ENCODE measurements at places on chromosomes 1 and 21.

GRCh38 chr1:8666389-8667167 is 150.9 kb downstream of the RERE start:
- peak; percentile 82 for DNase-seq

- DNase-seq: no peak
Observed at GRCh38 chr1:58030456-58030855, 516.1 kb downstream of the OMA1 start.

- DNase-seq: no peak
Observed at GRCh38 chr21:16866851-16867250, 646.0 kb upstream of the CXADR start.

DNA sequence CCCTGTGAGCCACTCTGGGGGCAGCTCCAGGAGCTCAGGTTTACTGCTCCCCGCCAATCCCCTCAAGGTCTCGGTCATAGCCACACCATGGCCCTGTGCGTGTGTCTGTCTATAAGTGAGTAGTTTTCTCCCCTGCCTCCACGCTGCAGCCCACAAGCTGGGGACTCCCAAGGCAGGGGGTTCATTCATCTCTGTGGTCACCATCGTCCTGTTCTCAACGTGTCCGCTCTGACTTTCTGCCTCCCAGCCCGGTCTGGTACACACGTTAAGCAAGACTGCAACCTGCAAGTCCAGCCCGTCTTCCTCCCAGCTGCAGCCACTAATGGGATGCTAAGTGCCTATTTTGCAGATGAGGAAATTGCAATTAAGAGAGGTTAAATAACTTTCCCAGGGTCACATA is 49.8 kb downstream of the IGSF21 start:
- DNase-seq: no peak

DNA sequence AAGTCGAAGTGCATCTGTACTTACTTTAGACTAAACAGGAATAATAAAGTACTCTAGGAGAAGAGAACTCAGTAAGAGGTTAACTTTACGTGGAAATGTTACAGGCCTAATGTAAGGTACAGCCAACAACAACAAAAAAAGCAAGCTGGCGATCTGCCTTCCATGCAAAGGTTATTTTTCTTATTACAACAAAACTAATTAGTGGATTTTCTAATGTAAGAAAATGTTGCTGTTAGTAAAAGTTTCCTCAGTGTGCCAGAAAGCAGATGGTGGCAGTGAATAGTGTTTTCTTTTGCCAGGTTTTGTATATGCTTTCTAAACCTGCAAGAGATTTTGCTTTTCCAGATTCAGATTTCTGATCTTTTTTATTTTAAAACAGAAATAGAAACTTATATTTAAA is 179.2 kb downstream of the NFIA start:
- DNase-seq: no peak

DNA sequence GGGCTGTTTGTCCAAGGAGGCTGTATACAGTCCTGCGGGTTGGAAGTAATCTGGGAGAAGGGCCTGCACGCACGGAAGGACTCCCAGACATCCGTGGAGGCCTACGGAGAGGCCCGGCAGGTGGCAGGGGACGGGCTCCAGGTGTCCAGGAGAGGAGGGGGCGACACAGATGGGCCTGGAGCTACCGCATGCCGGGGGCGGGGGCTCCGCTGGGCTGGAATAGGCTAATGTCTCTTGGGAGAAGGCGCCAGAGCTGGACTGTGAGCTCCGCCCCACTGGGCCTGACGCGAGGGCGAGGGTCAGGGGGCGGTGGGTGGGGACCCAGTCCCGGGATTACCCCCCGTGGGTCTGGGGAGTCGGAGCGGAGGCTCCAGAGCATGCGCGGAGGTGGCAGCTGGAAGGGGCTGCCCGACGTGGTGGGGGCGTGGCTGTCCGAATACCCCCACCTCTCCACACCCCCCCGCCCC is 659 bp downstream of the AGO1 start:
- peak; percentile 26 for DNase-seq

- peak; percentile 65 for DNase-seq
Observed at GRCh38 chr1:54812801-54813484, 11.8 kb upstream of the TTC22 start.

GRCh38 chr1:1157033-1157365 is 16.7 kb upstream of the TTLL10 start:
- no peak for DNase-seq

GRCh38 chr1:206589206-206589605 is 23.1 kb downstream of the EIF2D start:
- no peak for DNase-seq

GRCh38 chr1:26949926-26950319 is 10.3 kb downstream of the KDF1 start:
- no peak for DNase-seq

DNA sequence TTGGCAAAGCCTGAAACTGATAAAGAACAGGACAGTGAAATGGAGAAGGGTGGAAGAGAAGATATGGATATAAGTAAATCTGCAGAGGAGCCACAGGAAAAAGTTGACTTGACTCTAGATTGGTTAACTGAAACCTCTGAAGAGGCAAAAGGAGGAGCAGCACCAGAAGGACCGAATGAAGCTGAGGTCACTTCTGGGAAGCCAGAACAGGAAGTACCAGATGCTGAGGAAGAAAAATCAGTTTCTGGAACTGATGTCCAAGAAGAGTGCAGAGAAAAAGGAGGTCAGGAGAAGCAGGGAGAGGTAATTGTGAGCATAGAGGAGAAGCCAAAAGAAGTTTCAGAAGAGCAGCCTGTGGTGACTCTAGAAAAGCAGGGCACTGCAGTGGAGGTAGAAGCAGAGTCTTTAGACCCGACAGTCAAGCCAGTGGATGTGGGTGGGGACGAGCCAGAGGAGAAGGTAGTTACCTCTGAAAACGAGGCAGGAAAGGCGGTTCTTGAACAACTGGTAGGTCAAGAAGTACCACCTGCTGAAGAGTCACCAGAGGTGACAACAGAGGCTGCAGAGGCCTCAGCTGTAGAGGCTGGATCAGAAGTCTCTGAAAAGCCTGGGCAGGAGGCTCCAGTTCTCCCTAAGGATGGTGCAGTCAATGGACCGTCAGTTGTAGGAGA is 16.3 kb downstream of the CCDC17 start:
- DNase-seq: no peak

DNA sequence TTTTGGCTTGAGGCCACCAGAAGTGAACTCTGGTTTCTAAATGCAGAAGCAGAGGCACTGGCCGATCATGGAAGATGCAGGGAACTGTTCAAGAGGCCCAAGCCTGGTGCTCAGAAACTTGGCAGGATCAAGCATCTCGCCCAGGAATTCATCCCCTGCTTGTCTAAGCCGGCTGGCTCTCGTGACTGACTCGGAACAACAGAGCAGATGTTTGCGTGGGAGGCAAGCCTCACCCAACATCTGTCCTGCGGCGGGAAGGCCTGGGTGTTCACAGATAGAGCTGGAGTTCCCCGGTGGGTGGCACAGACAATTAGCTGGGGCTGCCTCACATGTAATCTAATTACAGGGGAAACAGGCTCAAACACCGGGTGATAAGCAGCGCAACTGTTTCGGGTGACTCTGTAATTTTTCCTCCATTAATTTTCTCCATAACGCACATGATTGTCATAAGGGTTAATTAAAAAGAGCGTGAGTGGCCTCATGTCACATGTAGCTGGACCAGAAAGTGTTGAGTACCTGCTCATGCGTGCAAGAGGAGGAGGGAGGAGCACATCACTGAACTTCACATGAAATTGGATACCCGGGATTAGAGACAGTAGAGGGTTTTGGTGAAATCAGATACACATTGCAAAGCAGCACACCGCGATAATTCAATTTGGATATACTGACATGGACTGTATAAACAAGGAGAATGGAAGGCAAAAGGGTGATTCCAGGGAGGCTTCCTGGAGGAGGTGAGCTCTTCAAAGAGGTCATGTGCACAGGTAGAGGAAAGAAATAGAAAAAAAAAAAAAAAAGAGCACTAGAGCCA is 180.0 kb downstream of the ETS2 start:
- no peak for DNase-seq

- DNase-seq: peak; percentile 2
Observed at GRCh38 chr1:44377925-44378784, 23.1 kb upstream of the ERI3 start.

DNA sequence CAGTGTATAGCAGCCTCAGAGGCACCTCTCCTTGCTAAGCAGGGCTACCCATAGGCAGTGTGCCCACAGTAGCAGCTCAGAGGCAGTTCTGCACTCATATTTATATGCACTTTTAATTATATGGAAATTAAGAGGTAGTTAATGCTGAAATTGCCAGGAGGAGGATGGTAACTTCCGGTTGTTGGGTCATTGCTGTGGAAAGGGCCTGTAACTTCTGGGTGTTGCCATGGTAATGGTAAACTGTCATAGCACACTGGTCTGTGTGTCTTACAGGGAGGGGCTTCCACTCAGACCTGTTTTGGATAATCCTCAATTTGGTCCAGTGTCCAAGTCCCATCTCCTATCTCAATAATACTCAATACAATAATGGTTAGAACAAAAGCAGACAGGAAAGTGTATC is 7.6 kb downstream of the CFH start:
- no peak for DNase-seq

- no peak for DNase-seq
Observed at GRCh38 chr21:40882192-40882915, 35.4 kb upstream of the DSCAM start.

DNA sequence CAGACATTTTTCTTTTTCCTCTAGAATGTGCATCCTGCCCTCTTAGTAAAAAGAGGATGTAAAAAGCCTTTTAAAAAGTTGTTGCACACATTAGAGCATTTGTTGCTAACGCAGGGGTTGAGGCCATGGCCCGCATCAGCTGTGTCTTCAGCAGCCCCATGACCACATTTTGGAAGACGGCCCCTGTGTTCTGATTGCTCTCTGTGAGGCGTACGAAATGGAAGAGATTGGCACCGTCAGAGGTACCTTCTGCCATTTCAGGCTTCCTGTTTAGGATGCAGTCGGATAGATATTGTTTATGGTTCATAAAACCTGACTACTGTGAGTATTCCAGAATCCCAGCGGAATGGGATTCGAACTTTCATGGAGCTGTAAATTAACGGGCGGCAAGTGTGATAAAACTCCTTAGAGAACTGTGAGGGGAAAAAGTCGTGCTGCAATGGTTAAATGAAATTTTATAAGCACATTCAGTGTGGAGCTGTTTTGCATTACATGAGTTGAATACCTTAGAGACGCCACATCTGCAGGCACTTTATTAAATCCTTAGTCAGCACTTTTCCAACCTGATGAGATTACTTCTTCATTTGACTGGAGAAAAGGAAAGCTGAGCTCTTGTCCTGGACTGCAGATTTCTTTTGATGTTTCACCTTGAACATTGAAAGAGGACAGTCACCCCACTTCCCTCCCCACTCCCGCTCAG is 273.9 kb downstream of the TM2D1 start:
- no peak for DNase-seq

- no peak for DNase-seq
Observed at GRCh38 chr1:92273039-92273438, 25.7 kb downstream of the GLMN start.

GRCh38 chr21:34983680-34984086 is 65.4 kb downstream of the RUNX1 start:
- no peak for DNase-seq

- no peak for DNase-seq
Observed at GRCh38 chr1:160641323-160642280, 5.2 kb downstream of the SLAMF1 start.

DNA sequence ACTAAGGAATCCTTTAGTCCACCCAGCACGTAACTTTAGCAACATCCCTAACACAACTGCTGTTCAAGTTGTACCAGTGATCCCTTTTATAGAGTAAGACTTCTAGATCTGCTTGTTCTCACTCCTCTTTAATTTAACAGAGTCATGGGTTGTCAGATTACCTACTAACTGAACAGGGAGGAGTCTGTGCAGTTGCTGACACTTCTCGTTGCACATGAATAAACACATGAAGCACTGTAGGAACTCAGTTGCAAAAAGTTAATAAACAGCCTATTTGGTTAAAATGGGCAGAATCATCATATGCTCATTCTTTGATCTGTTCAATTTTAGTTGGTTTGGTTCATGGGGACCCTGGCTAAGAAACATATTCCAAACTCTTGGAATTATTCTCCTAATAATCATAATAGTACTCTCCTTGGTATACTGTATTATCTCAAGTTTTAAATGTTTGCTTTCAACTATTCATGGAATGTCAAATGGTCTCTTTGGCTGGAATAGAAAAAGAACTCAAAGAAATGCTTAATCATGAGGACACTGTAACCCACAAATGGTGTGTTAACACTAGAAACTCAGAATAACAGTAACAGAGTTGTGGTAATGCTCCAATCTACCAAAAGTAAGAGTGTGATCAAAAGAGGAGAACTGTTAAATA is 15.6 kb downstream of the PLPPR5 start:
- no peak for DNase-seq

DNA sequence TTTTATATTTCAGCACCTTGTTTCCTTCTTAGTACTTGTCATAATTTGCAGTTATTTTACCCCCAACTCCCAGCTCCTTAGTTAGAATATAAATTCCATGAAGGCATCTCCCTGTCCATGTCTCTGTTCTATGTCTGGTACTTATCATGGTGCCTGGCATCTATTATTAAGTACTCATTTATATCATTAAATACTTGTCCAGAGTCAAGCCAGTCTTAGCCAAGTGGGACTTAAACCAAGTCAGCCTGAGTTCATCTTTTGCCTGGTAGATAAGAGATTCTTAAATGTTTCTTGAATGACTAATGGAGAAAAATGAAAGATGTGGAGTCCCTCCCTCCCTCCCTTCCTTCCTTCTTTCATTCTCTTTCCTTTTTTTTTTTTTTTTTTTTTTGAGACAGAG is 9.4 kb downstream of the SLC25A44 start:
- DNase-seq: no peak

DNA sequence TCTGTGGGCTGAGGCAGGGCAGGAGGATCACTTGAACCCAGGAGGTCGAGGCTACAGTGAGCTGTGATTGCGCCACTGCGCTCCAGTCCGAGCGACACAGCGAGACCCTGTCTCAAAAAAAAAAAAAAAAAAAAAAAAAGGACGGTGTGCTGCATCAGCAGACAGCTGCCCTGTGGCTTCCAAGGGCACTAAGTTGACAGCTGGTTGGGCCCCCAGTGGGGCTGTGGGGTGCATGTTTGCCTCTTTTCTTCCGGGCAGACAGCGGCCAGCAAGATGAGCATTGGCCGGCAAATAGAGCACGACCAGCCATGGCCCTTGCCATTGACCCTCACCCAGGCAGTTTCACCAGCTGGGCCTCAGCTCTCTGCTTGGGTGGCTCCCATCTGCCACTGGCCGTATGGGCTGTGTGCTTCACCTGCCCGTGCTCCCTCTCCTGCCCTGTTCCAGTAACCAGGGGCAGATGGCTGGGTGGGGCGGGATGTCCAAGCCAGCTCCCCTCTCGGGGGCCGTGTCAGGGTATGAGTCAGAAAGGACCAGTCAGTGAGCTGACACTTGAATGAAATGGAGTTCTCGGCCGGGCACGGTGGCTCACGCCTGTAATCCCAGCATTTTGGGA is 12.3 kb upstream of the SLC25A34 start:
- DNase-seq: no peak

DNA sequence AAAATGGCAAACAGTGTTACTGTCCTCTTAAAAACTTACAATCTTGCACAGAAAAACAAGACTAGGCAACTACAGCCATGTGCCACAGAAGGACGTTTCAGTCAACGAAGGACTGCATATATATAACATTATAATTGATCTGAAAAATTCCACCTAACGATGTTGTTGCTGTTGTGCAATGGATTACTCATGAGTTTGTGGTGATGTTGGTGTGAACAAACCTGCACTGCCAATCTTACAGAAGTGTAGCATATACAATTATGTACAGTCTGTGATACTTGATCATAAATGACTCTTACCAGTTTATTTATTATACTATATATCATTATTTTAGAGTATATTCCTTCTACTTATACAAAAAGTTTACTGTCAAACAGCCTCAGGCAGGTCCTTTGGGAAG is 6.8 kb upstream of the VAMP4 start:
- no peak for DNase-seq

- no peak for DNase-seq
Observed at GRCh38 chr1:85983316-85983715, 173.3 kb downstream of the COL24A1 start.
